Memory B cell (primary cell): ENCODE measurements at places on chromosomes 2 and 18.

GRCh38 chr18:75455249-75456198 is 28.0 kb upstream of the SMIM21 start:
- no peak for DNase-seq

DNA sequence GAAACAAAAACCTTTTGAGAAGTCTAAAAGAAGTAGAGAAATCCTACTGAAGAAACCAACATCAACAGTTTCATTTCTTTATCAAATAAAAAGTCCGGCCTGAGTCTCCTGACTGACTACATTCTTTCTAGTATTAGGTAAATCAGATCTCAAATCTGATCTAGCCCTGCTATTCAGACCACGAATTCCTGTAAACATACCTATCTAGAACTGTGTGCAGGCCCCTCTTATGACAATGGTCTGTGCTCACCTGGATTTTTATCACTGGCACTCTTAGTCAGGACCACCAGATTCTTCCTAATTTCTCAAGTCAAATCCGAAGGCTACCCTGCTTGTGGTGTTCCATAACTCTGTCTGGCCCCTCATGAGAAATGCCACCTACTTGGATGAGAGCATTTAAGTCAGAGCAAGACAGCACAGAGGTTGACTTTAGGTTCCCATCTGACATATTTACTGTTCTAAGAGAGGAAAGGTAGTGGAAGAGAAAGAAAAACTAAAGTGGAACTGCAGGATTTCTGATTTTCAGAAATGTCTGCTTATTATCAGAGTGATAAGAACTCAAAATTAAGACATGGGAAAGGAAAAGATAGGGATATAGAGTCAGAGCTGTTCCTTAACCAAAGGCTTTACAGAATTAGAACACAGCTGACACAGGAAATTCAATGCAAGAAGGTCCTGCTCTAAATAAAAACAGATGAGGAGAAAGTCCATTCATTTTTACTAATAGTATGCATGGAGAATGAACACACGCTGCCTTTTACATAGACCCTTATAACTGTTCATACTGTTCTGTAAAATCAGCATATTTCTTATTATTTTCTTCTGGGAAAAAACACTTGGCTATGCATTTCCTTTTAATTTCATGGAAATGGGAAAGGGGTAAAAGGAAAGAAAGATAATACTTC is 56.5 kb downstream of the SLC8A1 start:
- no peak for DNase-seq

- DNase-seq = no peak
These were observed 348.4 kb upstream of the REG3G start for GRCh38 chr2:78676921-78677696.

DNA sequence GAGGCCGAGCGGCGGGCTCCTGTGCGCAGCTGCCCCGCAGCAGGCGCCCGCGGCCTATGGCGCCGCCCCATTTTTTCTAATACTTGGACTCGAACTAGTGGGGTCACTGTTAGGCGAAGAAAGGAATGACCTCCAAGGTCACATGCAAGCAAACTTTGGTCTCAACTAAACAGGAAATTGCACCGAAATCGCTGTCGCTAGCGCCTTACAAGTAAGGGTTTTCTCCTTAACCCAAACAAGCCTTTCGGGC is 339 bp downstream of the ACAA2 start:
- no peak for DNase-seq

- DNase-seq = no peak
These were observed 200.4 kb upstream of the SH3BP4 start for GRCh38 chr2:234751275-234751973.

DNA sequence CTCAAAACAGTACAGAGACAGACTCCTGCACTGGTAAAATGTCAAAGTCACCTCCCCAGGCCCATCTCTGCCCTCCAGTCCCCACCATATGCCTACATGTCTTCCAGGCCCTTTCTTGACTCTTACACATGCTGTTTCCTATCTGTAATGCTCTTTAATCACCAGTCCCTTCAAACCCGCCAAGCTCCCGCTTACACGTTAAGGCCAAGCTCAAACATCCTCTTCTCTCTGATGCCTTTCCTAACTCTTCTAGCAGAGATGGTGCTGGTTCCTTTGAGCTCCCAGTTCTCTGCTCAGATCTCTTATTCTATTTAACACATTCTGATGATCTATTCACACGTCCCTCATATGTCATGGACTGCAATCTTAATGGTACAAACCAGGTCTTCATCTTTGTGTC is 5.0 kb downstream of the EVA1A start:
- DNase-seq = no peak

- no peak for DNase-seq
These were observed 62.8 kb downstream of the NBEAL1 start for GRCh38 chr2:203077451-203077850.

DNA sequence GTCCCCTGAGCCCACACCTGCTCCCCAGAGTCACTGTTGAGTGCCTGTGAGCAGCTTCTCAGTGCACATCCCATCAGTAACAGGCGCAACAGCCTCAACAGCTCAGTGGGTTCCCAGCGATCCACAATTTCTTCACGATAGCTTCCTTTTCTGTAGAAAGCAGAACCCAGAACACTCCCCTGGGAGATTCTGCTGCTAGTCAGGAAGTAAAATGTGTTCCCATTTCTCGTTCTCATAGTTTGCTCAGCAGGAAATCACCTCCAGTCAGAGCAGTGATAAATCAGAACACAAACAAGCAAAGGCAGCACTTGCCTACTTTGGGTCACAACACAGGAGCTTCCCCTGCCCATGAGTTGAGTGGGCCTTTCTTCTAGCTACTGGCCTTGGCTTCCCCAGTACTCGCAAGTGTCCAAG is 48.9 kb upstream of the ATG16L1 start:
- no peak for DNase-seq

DNA sequence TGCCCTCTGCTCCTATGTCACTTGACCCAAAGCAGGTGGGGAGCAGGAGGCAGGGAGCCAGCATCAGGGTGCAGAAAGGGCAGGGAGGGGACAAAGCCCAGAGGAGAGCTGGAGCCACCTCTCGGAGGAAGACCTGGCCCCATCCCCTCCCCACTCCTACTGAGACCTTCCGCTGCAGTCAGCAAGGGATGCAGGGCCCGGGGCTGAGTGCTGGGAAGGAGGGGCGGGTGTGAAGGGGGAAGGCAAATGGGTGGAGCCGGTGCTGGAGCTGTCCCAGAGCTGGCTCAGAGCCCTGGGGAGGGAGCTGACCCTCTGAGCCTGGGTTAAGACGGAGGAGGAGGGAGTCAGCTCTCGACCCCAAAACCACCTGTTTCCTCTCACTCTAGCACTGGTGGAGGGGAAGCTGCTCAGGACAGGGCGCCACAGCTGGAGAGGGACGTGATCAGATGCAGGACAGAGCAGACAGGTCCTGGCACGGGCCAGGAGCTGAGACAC is 33.8 kb downstream of the HS1BP3 start:
- DNase-seq = no peak

DNA sequence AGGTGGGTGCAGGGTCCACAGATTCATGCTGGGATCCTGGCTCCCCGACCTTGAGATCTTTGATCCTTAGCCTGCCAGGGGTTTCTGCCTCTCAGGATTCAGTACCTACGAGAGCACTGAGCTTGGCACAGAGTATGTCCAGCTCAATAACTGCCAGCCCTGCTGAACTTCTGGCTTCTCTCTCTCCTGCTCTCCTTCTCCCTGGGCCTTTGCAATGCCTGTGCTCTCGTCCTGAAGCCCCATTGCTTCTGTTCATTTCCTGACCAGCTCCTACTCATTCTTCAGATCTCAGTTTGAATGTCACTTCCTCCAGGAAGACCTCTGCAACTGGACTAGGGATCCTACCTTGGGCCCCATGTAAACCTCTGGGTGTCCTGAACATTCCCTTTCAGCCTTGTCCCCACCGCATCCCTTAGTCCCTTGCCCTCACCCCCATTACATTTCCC is 113.8 kb upstream of the HAAO start:
- no peak for DNase-seq

DNA sequence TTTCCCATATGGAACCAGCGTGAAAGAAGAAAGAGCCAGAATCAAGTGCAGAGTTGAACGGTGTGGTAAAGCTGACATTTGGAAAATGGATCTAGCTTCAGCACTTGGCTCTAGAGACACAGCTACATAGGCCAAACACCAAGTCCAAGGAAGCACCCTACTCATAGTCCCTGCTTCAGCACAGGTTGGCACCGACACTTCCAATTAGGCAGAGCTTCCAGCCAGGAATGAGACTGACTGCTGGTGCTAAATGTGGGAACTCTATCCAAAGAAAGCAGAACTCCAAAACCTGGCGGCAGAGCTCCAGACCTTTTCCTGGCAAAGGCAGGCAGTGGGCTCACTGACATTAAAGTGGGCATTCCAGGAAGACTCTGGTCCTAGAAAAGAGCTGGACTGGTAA is 125.4 kb upstream of the CTNNA2 start:
- DNase-seq = no peak

GRCh38 chr18:8562919-8563318 is 46.3 kb upstream of the RAB12 start:
- DNase-seq = no peak

DNA sequence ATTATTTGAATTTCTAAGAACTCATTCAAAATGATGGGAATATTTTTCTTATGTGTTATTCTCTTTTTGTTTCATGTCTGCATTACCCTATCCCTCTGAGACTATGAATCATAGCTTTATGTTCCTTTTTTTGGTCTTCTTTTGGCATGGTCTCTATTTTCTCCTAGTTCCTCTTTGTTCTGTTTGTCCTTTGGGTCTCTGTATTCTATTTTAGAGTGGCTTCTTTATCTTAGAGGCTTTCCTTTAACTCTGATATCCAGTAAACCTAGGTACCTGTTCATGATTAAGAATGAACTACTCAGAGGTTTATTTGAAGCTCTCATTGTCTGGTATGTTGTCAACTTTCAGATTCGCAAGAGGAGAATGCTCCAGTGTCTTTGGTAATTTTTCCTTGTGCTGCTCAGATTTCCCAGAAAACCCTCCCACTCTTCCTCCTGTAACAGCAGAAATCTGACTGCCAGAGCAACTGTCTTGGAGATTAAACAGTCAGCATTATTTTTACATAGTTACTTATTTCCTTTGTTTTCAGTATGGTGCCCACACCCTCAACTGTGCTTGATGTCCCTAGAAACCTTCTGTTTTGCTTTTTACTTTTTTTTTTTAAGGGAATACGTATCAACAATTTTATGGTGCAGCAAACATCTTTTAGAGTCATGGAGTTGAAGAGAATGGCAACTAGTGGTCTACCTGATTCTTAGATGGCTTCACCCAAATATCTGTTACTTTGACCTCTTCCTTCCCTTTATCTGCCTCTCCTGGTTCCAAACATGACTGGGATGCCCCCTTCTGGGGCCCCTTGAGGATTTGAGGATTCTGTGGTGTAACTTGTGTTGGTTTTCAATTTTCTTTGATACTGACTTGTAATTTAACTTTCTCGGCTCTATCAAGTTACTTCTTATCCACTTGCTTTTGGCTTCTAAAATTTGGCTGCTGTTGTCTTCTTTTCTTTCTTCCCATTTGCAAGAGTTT is 92.0 kb downstream of the DPP10 start:
- no peak for DNase-seq

- no peak for DNase-seq
These were observed 82.2 kb upstream of the LTBP1 start for GRCh38 chr2:32864334-32865111.

GRCh38 chr2:37623971-37624900 is 47.2 kb downstream of the CDC42EP3 start:
- no peak for DNase-seq

DNA sequence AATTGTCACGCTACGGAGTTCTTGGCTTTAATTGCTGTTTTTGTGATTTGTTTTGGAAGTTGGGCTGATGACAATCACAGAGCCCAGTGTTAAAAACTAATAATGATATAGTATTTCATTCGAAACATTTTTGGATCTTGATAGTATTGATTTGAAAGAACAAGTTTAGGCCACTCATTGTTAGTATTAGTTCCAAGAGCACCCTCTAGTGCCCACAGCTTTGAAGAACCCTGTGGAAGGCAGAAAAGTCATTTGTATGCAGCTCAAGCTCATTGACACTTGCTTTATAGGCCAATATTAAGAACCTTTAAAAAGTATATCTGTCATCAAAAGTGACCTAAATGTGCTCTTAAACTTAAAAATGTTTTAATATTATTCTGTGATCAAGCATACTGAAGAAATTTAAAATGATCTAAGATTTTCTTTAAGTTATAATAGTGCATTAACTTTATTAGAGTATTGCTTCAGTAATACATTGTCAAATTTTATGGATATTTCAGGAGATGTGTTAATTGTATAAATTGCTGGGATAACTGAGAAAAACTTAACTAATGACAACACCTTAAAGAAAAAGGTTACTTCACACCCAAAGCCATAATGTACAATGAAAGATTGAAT is 191.0 kb downstream of the GRB14 start:
- no peak for DNase-seq

DNA sequence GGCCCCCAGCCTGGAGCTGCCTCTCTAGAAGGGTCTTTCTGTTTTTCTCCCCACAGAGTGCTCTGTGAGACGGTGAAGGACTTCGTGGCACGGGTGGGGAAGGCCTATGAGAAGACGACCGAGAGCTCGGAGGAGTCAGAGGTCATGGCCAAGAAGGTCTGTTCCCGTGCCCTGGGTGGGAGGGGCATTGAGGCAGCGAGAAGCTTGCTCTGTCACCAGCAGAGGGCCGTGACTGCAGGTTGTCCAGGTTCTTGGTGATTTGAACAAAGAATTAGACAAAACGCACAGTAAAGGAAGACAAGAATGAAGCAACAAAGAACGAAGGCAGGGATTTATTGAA is 93.9 kb downstream of the DGKD start:
- no peak for DNase-seq

DNA sequence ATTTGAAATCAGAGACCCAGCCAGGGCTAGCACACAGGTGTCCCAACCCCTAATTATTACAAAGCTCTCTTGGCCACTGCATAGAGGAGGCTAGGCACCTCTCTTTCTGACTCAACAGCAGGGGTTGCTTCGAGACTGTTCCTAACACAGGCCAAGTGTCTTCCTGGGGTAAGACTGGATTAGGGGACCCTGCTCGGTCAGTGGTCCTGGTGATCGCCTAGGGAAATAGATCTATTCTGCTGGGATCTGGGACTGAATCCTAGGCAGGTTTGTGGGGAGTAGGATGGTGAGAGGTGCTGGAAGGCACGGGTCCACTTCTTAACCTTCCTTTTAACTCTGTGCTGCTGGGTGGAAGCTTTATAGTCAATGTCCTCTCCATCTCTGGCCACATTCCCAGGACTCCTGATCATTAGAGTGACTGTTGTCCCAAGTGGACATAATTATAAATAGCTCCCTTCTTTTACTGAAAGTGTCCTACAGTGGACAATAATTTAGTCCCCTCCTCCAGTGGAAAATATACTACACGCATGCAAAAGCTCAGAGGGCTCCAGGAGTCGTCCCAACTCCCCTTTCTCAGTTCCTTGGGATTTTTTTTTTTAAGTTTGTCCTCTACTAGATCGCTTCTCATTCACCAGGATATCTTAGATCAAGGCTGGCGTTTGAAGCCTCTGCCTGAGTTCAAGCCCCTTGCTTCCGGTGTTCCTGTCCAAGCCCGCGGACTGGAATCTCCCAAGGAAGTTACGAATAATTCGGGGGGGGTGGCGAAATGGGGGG is 1.3 kb upstream of the TRIB2 start:
- DNase-seq = no peak

DNA sequence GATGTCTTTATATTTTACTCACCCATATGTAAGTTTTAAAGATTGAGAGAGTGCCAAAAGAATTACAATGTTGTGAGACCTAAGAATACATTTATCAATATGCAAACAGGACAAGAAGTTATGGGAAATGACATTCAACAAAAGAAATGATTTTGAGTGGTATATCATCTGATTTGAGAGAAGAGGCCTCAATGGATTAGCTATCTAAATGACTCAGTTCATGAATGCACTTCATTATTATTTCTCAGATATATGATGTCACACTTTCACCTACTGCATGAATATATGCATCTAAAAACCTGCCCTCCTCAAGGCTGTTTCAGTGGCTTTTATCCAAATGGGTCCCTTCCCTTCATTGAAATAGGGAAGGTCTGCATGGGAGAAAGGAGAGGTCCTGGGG is 128.3 kb upstream of the LYPD1 start:
- no peak for DNase-seq
